Stimulated activated CD4-positive, alpha-beta T cell treated with anti-CD3 and anti-CD28 coated beads, Interleukin-15, amount 100 ng/mL, for 1 hour (primary cell): ENCODE measurements at places on chromosomes 2 and 18.

GRCh38 chr18:22741318-22741717, 191.8 kb upstream of the RBBP8 start:
- no peak for DNase-seq

GRCh38 chr2:168920504-168921157, 19.5 kb downstream of the G6PC2 start:
- DNase-seq: no peak

GRCh38 chr2:40487602-40488001, 35.7 kb upstream of the SLC8A1 start:
- no peak for DNase-seq

- DNase-seq: no peak
These were observed 361.4 kb downstream of the ALK start for GRCh38 chr2:29560030-29560429.

GRCh38 chr2:161223139-161223732, 63.0 kb downstream of the TANK start:
- DNase-seq: no peak

DNA sequence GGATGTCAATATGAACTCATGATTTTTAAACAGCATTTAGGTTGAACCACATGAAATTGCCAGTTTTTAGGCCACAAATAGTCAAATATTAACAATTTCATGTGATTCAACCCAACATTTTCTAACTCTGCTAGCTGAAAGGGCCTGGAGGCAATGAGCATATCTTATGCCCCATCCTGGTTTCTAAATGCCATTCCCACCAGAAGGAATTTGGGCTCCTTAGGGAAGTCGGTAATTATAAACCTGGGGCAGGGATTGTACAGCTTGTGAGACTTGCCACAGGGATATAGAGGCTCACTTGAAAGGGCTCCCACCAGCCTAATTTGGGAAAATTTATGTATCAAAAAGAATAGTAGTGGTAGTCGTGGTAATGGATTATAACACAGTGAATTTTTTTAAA, 178.4 kb upstream of the ALPP start:
- DNase-seq: no peak

DNA sequence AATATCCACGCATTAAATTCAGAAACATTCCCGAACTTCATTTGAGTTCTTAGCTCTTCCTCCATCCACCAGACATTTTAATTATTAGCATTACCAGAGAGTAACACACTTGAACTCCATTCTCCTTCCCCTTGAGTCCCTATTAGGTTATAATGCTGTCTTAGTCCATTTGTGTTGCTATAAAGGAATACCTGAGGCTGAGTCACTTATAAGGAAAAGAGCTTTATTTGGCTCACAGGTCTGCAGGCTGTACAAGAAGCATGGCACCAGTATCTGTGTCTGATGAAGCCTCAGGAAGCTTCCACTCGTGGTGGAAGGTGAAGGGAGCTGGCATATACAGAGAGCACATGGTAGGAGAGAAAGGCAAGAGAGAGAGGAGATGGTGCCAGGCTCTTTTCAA, 25.4 kb downstream of the TBC1D8 start:
- DNase-seq: no peak

- no peak for DNase-seq
These were observed 331.6 kb downstream of the KCNS3 start for GRCh38 chr2:18209934-18210639.

DNA sequence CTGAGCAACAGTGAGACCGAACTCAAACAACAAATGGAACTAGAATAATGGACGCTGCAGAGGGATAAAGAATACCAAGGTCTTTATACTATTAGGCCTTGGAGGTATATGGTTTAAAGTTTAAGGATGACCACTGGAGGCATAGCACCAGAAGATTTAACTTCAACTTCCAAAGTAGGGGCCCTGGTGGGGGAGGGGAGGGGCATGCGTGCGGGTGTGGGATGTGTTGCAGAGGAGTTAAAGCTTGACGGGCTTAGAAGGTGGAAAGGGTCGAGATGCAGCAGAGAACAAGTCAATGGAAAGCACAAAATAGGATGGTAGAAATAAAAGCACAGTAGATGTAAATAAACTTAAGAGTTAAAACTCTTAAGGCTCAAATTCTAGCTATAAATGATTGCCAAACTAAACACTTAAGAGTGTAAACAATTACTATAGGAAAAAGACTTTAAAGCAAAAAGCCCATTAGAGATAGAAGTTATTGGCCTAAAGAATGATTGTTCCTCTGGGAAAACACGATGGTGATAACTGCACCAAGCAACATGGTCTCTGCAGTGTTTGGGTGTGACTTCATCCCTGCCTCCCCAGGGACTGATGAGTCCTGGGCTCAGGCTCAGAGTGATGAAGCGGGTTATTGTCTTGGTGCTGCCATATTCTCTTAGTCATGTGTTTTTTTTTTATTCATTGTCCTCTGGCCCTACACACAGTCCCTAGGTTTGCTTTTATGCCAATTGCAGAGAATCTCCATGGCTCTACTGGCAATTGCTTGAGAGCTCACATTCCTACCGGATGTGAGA, 13.0 kb downstream of the RRM2 start:
- DNase-seq: no peak

- DNase-seq: no peak
These were observed 29.1 kb upstream of the SLC16A14 start for GRCh38 chr2:230097841-230098240.

DNA sequence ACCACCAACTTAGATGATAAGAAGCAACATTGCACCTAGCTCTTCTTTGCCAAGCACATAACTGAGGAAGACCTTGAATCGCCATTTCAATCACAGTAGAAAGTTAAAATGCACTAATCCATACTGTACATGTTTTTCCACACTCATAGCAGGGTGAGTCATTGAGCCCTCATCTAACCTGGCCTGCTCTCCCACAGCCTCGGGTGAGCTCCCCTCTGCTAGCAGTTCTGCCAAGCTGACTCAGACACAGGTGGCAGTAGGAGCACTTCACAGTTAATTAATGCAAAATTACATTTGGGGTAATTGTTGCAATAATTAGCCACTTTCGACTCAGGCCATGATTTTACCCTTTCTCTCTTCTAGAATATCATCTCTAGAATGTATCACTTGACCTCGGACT, 1632.8 kb upstream of the CELF4 start:
- no peak for DNase-seq

DNA sequence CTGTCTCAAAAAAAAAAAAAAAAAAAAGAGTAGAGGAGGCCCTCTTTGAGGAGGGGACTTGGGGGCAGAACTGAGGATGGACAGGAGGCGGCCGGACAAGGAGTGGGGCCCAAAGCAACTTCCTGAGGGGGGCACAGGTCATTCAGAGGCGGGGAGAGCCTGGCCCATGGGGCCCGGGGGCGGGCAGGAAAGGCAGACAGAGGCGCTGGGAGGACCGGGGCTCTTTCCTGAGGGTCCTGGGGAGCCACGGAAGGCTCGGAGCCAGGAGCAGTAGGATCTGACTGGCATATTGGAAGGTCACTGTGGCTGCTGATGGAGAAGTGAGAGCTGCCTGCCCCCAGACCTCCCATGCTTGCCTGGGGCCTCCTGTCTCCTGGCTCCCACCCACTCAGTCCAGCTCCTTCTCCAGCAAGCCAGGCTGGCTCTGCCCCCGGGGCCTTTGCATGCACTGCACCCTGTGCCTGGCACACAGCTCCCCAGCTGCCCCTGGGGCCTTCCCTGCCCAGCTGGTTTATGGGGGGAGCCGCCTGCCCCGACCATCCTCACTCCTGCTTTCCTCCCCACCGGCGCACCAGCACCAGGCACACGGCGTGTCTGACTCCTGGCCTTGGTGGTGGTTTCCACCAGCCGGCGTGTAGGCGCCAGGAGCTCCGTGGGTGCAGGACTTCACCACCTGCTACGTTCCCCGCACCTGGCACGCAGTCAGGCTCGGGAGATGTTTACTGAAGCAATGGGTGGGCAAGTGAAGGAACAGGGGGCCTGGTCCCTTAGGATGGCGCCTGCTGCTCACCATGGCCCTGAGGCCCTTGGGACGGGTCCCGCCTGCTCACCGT, 5.6 kb downstream of the ESPNL start:
- DNase-seq: no peak

- no peak for DNase-seq
These were observed 89.2 kb downstream of the ZNF516 start for GRCh38 chr18:76405681-76406356.

DNA sequence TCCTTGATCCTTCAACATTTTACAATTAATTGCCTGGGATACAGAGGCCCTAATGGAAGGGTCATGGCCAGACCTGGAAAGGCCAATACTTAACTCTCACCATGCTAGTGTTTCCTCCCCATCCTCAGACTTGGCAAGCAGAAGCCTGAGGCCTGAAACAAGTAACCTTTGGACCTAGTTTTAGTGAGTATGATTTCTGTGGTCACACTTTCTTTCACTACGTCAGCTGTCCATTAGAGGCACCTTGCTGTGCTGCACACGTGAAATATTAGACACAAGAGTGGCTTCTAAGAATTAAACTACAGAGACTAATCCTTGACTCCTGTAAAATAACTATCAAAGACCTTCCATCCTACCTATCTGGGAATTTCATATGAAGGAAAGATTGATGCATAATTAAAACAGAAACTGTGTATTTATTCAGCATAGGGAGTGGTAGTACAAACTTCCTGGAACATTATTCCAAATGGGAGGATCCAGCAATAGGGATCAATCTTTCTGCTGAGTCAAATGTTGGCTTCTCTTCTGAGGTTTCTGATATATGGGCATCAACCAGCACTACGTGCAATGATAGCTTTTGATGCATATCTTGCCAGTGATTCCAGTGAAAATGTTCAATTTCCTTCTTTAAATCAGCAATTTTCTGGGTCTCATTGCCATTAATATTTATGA, 249.7 kb downstream of the IKZF2 start:
- no peak for DNase-seq

DNA sequence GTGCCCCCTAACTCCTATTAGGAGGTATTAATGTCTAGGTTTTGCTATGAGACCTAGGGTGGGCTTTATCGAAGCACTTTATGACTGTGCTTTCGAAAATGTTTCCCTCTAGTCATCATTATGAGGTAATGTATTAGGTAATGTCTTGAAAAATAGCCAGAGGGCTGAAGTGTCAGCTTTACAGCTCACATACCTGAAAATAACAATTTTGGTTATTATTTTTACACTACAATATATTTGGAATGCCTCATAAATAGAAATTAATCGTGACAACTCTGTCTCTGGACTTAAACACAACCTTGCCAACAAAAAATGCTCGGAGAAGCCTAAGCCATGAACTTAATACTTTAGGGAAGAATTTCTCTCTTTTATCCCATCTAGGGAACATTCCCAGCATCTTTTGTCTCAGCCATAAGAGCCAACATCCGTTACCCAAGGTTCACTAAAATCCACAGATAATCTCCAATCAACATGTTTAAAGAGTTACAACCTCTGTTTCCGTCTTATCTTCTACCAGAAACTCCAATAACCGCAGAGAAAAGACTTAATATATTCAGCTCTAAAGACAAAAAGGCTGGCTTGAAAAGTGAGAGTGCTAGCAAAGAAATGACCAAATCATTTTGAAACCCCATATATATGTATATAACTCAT, 130.9 kb upstream of the RND3 start:
- DNase-seq: no peak

DNA sequence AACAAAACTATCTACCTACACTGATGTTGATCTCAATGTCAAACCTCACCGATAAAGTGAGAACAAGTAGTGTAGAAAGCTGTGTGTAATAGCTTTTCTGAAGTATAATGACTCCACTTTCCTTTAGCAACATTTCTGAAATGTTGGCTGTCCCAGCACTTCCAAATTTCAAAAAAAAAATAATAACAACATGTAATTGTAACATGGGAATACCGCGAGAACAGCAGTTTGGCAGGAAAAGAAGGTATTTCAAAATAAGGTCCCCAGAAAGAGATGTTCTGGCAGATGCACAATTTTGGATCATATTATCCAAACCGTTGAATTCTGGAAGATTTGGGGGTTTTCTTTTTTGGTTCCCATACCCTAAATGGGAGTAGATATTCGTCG, 352.0 kb downstream of the ARHGAP15 start:
- no peak for DNase-seq

- no peak for DNase-seq
These were observed 47.4 kb downstream of the DNAJC10 start for GRCh38 chr2:182763311-182763912.
